ENCODE measurements at places on chromosomes 12 and 14. TPM values are rescaled to one million over a fixed set of nuclear protein-coding genes. Genes with fewer than 3 reads are reported as not detected.

The CLEC14A gene
- not detected for total RNA-seq

The KRT3 gene
- not detected for total RNA-seq

The KRT77 gene
- total RNA-seq, result not detected

The NOP9 gene
- total RNA-seq, result 10.8 TPM

The HCAR1 gene
- total RNA-seq, result 1.3 TPM

The HNF1A gene
- total RNA-seq, result not detected

The KRT5 gene
- total RNA-seq, result not detected

The CAPZA3 gene
- not detected for total RNA-seq

The MYF6 gene
- total RNA-seq, result not detected

The CLEC2D gene
- total RNA-seq, result 2.8 TPM
